Activated CD8-positive, alpha-beta memory T cell treated with anti-CD3 and anti-CD28 coated beads, Interleukin-2, amount 50 U/mL, for 4 hours (primary cell): ENCODE measurements at places on chromosomes 3 and 15.

DNA sequence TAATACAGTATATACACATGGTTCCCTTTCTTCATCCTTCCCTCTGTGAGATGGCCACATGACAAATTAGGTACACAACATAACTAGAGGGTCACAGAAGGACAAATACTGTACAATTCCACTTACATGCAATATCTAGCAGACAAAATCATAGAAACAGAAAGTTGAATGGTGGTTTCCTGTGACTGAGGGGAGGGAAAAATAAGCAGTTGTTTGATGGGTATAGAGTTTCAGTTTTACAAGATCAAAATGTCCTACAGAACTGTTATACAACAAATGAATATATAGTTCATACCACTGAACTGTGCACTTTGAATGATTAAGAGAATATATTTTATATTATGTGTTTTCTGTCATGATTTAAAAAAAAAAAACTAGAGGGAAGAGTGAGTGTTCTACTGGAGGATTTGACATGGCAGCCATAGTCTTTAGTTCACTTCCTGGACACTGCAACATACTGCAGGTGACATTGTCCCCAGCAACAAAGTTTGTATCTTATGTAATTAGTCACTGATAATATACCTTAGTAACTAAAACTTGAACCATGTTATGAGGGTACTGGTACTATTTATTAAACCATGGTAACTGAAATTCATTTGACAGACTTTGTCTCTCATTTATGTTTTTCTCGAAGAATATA lies 37.2 kb downstream of the CCDC54 start:
- no peak for DNase-seq

DNA sequence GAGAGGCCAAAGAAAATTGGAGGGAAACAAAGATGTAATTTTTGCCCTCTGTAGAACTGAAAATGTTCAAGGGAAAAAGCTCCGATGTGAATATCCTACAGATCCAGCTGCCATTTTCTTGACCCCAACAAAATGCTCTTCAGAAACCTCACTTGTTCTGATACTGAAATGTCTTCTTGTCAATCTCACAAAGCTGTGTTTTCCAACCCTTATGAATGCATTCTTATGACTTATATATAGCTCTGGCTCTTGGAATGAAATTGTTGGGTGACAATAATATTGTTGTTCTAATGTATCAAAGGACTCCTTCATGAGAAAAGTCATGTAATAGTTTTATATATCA lies 157.1 kb upstream of the TGFBR2 start:
- DNase-seq: no peak

- DNase-seq: no peak
These were observed 113.0 kb upstream of the GALNT15 start for GRCh38 chr3:16061491-16061890.

- no peak for DNase-seq
These were observed 30.1 kb upstream of the RPL32 start for GRCh38 chr3:12871404-12871983.

GRCh38 chr15:83665480-83665879 lies 11.6 kb downstream of the ADAMTSL3 start:
- no peak for DNase-seq

GRCh38 chr3:45347315-45348000 lies 40.9 kb upstream of the LARS2 start:
- no peak for DNase-seq
